Activated gamma-delta T cell (primary cell): ENCODE measurements at places on chromosomes 6 and 20.

GRCh38 chr6:45434381-45434700 is 56.6 kb upstream of the SUPT3H start:
- no peak for DNase-seq

GRCh38 chr6:13434777-13435176 is 52.6 kb downstream of the GFOD1 start:
- DNase-seq, result no peak

DNA sequence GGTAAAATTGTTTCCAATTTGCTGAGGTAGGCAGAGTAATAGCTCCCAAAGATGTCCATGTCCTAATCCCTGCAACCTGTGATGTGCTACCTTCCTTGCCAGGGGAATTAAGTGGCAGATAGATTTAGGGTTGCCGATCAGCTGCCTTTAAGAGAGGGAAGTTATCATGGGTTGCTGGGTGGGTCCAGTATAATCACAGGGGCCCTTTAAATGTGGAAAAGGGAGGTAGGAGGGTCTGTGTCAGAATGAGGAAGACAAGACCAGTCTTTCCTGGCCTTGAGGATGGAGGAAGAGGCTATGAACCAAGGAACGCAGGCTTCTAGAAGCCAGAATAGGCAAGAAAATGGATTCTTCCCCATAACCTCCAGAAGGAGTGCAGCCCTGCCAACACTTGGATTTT is 50.7 kb downstream of the CTCFL start:
- DNase-seq, result no peak

- no peak for DNase-seq
These were observed 7.4 kb downstream of the SLC12A5 start for GRCh38 chr20:46036370-46036769.

DNA sequence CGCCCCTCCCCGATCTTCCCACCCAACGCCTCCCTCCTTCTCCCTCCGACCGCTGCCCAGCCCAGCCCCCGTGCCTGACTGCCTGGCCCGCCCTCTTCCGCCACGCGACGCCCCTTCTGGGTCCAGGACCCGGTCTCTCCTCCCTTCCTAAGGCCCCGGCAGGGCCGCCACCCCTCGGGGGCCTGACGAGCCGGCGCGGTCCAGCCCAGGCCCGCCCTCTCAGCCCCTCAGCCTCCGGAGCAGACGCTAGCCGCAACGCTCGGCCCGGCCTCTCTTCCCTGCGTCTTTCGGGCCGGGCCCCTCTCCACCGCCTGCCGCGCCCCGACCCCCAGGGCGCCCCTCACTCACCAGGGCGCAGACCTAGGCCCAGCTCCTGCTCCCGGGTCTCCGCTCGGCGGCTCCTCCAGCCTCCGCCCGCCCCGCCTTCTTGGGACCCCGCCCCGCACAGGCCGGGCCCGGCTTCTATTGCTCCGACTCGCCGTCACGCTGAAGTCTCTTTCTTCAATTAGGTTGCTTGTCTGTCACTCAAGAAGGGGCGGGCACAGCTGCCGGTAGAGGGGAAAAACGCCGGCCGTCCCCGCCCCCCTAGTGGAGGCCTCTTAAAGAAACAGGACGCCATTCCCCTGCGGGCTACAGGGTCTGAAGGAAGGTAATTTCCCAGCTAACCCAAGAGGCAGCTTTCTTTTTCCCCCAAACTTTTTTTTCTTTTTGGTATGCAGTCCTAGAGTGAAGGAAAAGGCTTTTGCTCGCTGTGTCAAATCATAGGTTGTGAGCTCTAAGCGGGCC is at the start of gene ELMO2:
Gene ELMO2 (minus strand): TSS at position 416 of the 786 bp plus-strand sequence. CDS start 12,133 bp downstream, outside the sequence.
- DNase-seq, result peak; percentile 82

- no peak for DNase-seq
These were observed 77.5 kb upstream of the ESR1 start for GRCh38 chr6:151729829-151730495.

DNA sequence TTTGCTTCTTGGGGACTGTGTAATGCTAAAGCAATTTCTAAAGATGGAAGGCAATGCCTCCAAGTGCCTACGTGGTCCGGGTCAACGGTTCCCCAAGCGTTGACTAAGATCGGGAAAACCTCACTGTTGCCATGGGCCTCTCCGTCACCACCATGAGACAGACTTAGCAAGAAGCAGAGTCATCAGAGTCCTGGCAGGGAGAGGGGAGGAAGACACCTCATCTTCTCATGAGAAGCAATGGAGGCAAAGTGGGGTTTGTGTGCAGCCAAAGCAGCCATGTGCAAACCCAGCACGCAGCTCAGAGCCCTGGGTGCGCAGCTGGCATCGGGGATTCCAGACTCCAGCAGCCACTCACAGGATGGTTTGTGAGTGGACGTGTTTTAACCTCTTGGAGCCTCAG is 111.4 kb downstream of the SYNDIG1 start:
- DNase-seq, result no peak

- DNase-seq, result no peak
These were observed 1.6 kb downstream of the STX7 start for GRCh38 chr6:132511210-132511830.

- DNase-seq, result no peak
These were observed 47.1 kb upstream of the ENTPD6 start for GRCh38 chr20:25148181-25148981.

DNA sequence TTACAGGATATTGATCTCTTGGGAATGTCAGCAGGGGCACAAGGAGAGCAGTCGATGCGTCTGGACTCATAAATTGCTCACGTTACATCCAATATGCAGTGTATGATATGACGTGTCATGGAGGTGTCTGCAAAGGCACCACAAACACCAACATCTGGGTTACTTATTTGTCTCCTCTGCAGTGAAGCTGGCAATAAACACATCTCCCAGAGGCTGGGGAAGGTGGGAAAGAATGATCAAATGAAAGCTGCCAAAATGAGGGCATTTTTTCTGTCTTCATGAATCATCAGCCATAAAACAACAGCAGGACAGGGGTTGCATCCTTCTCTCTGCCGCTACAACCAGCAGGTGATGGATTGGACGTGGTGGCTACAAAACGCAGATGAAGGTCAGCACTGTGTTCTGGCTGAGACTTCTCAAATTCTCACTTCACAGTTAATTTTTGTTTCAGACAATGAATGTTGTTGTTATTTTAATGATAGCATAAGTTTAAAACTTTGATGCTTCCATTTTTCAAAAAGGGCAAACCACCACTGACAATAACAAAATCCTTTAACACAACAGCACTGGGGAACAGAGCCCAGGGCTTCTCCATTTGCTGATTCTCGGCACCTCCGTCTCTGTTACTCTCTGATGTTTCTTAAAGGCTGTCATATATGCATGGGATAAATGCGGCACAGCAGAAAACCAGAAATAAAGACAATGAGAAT is 47.5 kb downstream of the ERMARD start:
- DNase-seq, result no peak

- DNase-seq, result no peak
These were observed 5.1 kb upstream of the RPS21 start for GRCh38 chr20:62381842-62382241.

- DNase-seq, result no peak
These were observed 171.4 kb downstream of the MYLK4 start for GRCh38 chr6:2579241-2579761.

GRCh38 chr20:32664012-32664677 is 9.6 kb downstream of the C20orf203 start:
- no peak for DNase-seq

DNA sequence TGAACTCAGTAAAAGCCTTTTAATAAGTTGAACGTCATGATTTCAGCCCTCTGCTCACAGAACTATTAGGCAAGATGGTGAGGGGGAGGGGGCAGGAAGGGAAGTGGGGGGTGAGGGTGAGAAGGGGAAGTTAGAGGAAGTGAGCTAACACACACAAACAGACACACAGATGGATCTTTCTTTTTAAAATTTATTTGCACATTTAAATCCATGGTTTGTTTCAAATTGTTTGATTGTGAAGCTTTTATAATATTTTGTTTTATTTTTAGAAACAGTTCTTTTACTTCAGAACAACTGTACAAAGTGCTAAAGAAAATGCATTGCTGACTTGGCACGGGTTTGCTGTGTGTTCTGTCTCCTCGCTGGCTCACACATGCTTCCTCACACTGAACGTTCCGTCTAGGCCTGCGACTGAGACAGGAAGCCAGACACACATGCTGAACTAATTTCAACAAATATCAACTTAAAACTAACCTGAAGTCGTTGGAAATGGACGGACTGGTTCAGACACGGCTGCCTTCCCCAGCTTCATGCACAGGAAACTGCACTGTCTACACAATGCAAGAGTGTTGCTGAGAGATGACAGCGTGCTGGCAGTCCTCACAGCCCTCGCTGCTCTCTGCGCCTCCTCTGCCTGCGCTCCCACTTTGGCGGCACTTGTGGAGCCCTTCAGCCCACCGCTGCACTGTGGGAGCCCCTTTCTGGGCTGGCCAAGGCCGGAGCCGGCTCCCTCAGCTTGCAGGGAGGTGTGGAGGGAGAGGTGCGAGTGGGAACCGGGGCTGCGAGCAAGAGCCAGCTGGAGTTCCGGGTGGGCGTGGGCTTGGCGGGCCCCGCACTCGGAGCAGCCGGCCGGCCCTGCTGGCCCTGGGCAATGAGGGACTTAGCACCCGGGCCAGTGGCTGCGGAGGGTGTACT is 8.1 kb upstream of the ZBP1 start:
- no peak for DNase-seq

DNA sequence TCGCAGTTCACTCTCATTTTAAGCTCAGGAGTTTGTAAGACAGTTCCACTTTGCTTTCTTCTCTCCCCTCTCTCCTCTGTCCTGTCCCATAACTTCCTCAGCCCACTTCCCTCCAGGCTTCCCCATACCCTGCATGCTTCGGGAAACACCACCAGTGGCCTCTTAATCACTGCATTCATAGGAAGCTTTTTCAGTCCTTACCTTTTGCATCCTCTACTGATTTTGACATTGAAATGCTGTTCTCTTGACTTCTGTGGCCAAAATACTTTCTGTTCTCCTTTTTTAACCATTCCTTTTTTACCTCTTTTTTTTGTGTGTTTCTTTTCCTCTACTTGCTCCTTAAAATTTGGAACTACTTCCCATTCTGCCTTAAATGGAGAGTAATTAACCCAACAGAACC is 69.7 kb downstream of the HIVEP1 start:
- DNase-seq, result no peak

DNA sequence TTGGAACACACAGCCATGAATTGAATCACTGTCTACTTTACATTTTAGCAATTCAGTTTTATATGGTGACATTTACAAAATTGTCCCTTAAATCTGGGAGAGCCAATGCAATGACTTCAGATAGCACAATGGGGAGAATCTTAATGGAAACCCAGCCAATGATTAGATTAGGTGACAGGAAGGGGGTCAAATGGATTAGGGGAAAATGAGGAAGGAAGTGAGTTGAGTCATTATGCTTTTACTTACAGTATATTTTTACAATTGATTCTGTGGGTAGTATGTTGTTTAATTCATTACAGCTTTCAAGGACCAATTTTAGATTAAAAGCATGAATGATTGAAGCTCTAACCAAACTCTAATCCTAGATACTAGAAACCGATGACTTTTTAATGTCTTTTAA is 229.8 kb downstream of the SOX4 start:
- no peak for DNase-seq

DNA sequence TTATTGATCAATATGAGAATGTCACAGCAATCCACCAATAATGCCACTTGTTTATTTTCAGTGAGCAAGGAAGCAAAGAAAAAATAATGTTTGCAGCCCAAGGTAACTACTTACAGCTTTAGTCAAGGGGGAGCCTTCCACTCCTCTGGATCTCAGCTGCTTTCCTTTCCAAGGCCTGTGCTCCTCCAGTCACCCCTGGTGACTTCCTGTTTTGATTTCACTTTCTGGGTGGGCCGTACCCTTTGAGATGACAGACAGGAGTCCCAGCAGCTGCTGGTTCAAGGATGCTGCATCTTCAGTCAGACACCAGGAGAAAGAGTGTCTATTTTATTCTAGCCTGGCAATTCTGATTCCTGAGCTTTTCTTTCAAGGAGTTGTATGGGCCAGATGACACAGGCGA is 5.6 kb upstream of the VNN2 start:
- DNase-seq, result no peak

- no peak for DNase-seq
These were observed 8.7 kb downstream of the RNF24 start for GRCh38 chr20:4006640-4007039.

DNA sequence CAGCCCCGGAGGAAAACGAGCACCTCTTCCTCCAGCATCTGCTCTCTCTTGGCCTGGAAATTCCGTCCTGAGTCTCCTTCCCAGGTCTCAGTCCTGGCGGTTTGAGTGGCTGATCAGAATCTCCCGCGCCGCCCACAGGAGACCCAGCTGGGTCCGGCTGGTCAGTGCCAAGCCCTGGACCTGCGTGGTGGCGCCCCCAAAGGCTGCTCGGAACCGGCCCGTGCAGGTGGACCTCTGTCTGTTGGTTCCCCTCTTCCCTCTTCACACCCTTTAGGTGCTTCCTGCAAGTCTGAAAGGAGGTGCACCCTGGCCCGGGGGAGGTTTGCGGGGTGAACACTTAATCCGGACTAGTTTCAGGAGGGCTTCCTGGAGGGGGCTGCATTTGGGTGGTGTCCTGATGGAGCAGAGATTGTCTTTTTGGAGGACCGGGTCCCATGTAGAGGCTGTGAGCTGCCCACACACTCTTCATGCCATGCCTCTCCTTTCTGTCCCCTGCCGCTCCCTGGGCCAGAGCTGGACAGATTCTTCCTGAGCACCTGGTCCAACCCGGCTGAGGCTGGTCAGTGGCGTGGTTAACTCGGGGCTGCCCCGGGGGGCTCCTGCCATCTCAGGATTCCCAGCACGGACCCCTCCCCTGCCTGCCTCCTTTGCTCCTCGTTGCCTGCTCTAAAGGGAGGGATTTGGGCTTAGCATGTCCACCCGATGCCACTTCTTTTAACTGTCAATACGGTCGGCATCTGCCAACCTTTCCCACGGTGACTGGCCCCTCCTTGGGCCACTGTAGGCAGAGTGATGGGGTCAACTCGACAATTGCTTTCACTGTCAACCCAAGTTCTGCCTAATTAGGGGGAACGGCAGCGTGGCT is 16.5 kb upstream of the BHLHE23 start:
- no peak for DNase-seq

DNA sequence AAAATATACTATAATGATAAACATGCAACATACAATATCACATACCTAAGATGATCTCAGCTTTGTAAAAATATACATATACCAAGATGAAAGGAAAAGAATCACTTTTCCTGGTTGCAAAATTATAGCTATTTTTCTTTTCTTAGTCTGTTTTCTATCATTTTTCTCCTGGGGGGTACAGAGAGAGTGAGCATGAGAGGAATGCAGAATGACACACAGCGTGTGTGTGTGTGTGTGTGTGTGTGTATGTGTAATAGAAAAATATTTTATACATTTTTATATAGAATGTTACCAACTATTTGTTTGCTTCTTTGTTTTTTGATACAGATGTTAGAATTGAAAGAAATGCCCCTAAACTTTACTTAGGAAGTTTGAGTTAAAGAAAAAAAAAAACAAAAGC is 64.3 kb downstream of the FAM83B start:
- DNase-seq, result no peak

GRCh38 chr6:15184441-15184861 is 61.4 kb upstream of the JARID2 start:
- DNase-seq, result no peak

GRCh38 chr6:13307508-13307995 is 20.8 kb downstream of the TBC1D7 start:
- DNase-seq, result no peak
